ENCODE measurements at places on chromosomes 4 and X.

DNA sequence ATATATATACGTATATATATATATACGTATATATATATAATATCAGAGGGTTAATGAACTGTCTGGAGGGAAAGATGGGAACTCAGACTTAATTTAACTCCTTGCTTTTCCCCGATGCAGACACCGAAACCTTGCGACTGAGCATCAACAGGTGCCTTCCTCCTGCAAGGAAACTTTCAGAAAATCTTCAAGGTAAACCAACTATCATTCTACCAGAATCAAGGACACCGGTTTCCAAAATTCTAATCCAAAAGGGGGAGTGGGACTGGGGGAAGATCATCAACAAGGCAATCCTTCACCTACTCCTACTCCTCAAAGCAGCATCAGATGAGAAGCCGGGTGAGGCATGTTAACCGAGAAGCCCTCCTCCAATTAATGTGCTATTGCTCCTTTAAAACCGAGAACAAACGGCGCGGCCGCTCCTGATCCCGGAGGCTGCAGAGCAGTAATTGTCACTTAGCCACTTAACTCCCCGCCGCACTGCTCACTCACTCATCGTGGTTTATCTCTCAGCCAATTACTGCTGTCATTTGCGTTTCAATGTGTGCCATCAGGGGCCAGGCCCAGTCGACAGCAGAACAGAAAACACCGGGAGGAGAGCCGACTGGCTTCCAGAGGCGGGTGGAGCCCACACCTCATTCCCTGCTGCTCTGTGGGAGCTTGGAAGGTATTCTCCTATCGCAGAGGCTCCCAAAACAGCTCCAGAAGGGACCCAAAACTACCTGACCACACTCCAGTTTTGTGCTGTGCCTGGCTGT lies 61.7 kb downstream of the MAML3 start:
- no peak for DNase-seq

GRCh38 chrX:46209768-46210167 lies 335.5 kb downstream of the ZNF674 start:
- no peak for DNase-seq

DNA sequence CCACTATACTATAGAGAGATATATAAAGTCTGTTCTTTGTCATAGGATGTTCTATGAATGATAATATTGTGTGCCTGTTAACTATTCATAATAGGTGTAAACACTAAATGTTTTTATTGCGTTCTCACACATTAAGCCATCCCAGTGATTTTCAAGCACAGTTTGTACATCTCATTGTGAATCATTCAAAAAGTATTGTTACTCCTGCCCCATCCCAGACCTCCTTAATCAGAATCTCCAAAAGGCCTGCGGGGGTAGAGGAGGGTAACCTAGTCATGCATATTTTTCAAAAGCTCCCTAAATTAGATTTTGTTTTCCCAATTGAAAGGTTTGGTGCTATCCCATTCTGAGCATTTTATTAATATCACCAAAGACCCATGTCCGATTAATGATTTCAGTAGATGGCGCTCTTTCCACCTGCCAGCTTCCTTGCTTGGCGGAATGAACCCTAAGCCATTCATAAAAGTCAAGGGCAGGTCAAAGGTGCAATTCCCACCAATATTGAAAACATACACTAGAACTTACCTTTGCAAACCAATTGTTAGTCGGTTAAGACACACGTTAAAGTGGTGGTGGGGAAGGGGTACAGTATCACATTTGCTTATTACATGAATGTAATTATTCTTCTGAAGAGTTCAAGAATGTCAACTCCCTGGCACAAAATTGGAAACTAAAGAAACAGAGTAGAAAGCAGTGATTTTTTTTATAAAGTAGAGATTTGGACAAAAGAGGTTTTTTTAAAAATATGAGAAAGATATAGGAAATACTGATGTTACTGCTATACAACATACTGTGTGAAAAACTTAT lies 5.8 kb upstream of the TET2 start:
- peak; percentile 60 for DNase-seq

GRCh38 chr4:83728191-83728590 lies 192.3 kb downstream of the GPAT3 start:
- DNase-seq, result no peak

DNA sequence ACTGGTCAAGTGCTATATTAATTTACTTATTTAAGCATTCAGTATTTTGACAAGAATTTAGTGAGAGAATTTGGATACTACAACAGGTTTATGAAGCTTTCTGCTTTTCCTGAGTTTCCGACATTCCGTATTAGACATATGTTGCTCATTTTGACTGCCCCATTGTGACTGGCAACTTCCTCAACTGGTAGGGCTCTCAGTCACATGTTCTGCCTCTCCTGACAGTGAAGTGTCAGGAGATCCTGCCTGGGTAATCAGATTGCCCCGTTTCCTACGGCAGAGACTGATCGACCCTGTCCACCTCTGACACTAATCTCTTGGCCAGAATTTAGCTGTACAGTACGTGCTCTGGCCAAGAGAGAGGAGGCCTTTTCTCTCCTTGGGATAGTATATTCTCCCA lies 49.5 kb downstream of the CLNK start:
- no peak for DNase-seq

- no peak for DNase-seq
Observed at GRCh38 chr4:32519060-32519459, 1798.9 kb downstream of the PCDH7 start.

- peak; percentile 79 for DNase-seq
Observed at GRCh38 chr4:38131371-38132091, 171.3 kb downstream of the PTTG2 start.

DNA sequence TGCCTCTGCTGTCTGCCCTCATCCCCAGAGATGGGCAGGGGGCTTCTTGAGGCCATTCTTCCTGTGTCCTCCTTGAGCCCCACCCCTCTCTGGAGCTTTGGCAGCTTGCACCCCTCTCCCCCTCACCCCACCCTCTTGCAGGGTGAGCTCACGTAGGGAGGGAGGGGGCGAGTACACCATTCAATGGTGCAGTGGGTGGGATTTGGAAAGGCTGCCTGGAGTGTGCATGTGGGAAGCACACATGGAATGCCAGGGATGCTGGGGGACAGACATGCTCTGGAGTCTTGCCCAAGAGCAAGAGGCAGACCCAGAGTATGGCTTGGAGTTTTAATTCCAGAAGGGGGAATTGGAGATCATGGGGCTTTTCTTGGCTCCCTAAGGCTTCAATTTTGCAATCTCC lies 5.6 kb downstream of the PAK3 start:
- DNase-seq, result no peak

- DNase-seq, result peak; percentile 14
Observed at GRCh38 chr4:1400831-1401408, 5.3 kb downstream of the NKX1-1 start.

DNA sequence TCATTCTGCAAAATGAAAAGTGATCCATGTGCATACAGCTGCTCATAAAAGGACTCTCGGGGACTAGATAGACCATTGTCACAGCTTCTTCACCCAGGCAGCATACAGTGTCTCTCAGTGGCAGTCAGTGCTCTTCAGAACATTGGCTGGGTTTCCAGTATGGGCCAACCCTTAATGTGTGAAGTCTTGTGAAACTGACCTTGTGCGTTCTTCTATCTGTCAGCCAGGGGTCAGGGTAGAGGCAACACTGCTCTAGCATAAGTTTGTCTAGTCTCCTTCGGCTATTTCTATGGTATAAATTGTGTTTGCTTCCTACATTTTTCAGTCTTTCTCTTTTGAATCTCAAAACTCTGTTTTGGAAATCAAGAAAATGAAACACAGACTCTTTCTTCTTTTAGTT lies 37.0 kb upstream of the SMIM31 start:
- no peak for DNase-seq

GRCh38 chrX:45681891-45682290 lies 481.2 kb upstream of the DIPK2B start:
- no peak for DNase-seq

DNA sequence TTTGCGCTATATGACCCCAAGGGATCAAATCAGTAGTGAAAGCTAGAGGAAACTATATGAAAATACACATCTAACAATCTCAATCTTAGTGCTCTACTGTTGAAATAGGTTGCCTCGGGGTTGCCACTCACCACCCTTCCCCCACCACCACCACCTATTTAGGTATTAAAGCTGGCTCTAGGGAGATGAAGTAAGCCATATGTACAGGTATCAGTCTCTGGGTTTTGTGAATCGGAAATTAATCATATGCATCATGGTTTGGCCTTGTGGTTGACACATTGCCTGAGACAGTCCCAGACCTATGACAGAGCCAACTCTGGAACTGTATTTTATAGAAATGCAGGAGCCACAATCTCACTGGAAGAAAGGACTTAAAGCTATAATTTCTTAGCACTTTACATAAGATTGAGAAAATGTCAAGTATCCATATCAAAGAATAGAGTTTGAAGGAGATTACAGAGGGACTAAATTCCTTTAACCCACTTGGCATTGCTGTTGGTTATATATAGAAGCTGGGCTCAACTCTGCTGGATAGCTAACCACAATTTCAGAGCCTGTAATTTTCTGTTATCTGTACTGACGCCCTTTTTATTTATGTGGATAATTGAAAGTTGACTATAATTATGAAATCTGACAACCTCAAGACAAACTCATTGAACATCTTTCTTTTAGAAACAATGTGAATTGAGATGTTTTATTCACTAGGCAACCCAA lies 26.7 kb upstream of the BMP2K start:
- no peak for DNase-seq

GRCh38 chr4:82255657-82256056 lies 118.1 kb downstream of the HNRNPD start:
- no peak for DNase-seq

GRCh38 chr4:158624889-158625478 lies 46.7 kb downstream of the C4orf46 start:
- no peak for DNase-seq

DNA sequence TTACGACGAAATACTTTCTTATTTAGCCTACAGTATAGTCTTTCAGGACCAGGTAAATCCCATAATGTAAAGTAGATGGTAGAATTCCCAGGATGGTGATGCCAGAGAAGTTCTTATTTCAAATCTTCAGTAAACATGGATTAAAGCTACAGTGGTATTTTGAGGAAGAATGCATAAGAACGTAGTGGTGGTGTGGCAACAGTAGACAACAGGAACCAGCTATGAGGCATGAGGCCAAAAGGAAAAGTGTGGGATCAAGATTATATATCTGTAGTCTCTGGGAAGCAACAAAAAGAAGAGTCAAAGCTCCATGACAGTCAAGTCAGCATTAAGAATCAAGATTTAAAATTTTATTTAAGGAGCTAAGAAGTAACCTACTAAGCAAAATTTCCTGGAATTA lies 60.2 kb downstream of the METTL14 start:
- DNase-seq, result no peak

- DNase-seq, result no peak
Observed at GRCh38 chr4:82774711-82775171, 23.9 kb downstream of the SCD5 start.

- no peak for DNase-seq
Observed at GRCh38 chr4:139602776-139603360, 46.8 kb upstream of the SETD7 start.

- no peak for DNase-seq
Observed at GRCh38 chr4:30714408-30715031, 5.6 kb upstream of the PCDH7 start.

GRCh38 chrX:56366901-56367300 lies 134.7 kb downstream of the KLF8 start:
- no peak for DNase-seq

GRCh38 chr4:72568959-72569718 lies at the start of gene ADAMTS3:
TSS of gene ADAMTS3 (minus strand) at chr4:72569221. CDS start at chr4:72568762, 459 bp downstream.
- peak; percentile 21 for DNase-seq

GRCh38 chrX:44144177-44144945 lies 171.2 kb upstream of the NDP start:
- DNase-seq, result no peak

DNA sequence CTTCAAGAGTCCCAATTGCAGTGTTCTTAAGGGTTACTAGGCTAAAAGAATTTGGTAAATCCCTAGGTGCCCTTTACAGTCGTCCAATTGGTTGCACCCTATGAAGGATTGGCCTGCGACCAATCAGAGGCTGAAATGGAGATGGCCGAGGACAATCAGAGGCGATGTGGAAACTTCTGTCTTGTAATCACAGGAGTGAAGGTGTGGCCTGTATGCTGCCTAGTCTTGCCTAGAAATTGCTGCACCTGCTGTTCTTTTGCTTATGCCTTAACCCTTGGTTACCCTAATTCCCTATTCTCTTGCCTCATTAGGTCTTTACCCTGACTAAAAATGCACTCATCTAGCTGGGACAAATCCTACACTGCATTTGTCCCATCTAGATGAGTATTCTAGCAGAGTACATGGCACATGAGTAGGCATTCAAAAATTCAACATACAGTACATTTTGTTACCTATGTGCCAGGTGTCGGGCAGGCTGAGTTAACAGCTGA lies 1.0 kb upstream of the DCK start:
- DNase-seq, result no peak
